Right lung (tissue), 10 donors: ENCODE measurements at places on chromosomes 5 and 9.

- DNase-seq, result no peak
Observed at GRCh38 chr5:17482790-17483189, 15.2 kb upstream of the TAF11L2 start.

GRCh38 chr9:21653589-21653988 is 148.8 kb upstream of the MTAP start:
- no peak for DNase-seq

- no peak for DNase-seq
Observed at GRCh38 chr5:167665841-167666375, 625.5 kb upstream of the WWC1 start.

DNA sequence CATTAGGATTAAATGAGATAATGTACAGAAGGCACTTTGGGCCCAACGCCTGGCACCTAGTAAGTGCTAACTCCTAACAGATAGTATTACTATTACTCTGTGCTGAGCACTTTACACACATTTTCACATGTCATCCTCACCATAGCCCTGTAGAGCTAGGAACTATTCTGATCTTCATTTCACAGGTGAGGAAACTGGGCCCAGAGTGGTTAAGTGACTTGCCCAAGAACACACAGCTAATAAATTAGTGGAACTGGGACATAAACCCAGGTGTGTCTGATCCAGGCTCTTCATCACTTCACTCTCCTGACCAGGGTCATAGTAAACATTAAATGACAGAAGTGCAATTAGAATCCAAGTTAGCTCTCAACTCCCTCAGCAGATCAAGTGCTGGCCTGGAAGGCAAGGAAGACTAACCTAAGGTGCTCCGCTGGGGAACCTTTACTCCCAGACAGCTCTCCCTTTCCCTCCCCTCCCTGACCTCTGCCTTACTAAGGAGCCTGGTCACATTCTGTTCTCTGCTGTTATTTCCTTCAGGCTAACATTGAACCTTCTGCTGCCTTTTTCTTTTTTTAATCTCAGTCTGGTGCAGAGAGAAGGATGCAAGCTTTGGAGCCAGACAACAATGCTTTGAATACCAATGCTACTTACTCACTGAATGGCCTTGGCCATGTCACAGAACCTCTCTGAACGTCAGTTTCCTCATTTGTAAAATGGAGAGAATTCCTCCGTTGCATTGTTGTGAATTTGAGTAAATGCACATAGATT is 4.1 kb upstream of the ADRA1B start:
- DNase-seq, result no peak

- DNase-seq, result no peak
Observed at GRCh38 chr5:59648949-59649921, 244.3 kb downstream of the PDE4D start.

DNA sequence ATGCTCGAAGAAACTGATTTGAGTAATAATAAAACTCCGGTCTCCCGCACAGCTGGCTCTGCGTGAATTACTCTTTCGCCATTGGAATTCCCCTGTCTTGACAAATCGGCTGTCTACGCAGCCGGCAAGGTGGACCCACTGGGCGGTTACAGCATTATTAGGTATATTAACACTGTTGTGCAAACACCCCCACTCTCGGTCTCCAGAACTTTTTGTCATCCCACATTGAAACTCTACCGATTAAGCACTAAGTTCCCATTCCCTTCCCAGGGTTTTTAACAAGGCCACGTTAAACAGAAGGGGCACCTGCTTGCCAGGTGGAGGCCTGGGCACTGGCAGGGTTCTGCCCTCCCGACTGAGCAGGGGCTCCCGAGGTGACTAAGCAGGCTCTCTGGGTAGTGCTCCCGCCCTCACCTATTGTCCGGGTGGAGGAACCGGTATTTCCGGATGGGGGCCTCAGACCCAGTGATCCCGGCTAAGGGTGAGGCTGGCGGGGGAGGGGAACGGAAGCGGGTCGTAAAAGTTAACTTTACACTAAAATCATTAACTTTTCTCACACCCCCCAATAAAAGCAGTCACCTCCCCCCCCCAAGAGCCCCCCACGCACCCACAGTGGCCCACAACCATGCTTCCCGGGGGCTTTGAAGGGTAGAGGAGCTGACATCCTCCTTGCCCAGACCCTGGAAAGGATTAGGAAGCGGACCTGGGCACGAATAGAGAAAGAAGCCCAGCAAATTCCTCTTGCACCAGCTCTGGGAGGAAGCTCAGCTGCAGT is 53.5 kb upstream of the TJP2 start:
- peak; percentile 69 for DNase-seq

- DNase-seq, result no peak
Observed at GRCh38 chr5:109805472-109805871, 115.7 kb downstream of the MAN2A1 start.

DNA sequence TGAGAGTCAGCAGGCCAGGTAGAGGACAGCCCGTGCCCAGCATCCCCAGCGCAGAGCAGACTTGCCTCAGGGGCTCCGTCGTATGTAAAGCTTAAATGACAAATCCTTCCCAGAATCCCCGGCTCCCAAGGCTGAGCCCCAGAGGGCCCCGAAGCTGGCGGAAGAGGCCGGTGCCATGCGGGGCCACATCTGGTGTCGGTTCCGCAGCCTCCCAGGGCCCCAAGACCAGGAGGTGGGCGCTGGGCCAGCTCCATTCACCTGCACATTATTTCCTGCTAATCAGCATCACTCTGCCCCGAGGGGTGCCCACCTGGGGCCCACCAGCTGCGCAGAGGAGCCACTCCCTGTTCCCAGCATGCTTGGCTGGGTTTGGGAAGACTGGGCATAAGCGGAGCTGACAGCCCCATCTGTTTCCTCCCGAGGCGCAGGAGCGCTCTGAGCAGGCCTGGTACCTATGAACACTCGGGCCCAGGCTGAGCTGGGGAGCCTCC is 124.0 kb upstream of the PPP1R26 start:
- no peak for DNase-seq

GRCh38 chr5:34411470-34412346 is 244.4 kb upstream of the RAI14 start:
- peak; percentile 22 for DNase-seq

- DNase-seq, result no peak
Observed at GRCh38 chr5:160271836-160272235, 40.5 kb downstream of the CCNJL start.

DNA sequence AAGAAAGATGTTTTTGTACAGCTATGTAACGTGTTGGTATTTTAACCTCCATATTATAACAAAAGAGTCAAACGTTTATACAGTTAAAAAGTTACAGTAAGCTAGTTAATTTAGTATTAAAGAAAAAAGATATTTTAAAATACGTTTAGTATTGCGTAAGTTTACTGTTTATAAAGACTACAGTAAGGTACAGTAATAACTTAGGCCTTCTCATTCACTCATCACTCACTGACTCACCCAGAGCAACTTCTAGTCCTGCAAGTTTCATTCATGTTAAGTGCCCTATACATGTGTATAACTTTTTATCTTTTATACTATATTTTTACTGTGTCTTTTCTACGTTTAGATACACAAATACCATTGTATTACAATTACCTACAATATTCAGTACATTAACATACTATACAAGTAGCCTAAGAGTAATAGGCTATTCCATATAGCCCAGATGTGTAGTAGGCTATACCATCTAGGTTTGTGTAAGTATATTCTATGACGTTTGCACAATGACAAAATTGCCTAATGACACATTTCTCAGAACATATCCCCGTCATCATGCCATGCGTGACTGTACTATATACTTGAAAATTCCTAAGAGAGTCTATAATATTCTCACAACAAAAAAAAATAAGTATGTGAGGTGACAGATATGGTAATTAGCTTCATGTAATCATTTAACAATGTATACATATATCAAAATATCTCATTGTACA is 33.8 kb downstream of the ERP44 start:
- no peak for DNase-seq

DNA sequence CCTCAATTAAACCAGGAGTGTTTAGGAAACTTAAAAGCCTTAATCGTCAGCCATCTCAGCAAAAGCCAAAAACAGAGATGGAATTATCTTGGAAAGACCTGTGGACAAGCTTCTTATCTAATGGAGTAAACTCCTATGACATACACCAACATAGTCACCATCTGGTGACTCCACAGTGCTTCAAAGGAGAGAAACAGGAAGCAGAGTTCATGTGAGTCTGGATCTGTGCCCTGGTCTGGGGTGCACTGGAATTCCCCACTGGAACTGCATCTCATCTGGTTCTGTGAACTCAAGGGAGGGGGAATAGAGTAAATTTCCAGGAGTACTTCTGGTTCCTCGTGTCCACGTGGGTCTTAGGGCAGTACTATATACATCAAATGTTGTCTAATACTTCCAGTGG is 36.3 kb upstream of the KCNN2 start:
- DNase-seq, result peak; percentile 16

DNA sequence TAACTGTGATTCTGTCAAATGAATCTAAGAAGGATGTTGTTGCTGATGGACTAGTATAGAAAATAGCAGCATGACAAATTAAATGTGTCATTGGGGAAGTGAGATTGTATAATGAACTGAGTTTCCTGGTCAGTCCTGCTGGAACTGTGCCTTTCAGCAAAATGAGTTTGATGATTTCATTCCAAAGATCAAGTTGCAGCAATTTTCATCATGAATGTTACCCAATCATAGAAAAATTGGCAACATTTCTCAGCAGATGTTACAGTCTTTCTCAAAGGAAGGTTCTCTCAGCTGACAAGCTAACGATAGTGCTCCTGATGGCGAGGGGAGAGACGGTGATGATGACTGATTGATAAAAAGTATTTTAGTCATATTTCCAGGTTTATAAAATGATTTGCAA is 10.7 kb downstream of the PCDHAC2 start:
- DNase-seq, result peak; percentile 73

DNA sequence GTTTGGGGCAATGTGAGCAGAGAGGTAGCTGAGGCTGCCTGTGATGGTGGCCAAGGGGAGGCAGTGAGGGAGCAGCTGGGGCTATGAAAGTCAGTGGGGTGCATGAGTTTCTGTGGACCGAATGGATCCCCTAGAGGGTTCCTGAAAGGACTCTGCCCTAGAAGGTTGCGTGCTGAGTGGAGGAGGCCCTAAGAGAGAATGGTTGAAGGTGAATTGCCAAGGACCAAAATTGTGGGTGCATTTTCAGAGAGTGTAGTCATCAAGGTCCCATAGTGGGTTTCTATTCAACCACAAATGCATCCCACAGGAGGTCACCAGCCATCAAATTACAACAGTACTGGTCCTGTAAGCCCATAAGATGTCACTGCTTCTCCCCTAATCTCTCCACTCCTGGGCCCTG is 298.3 kb downstream of the CDK5RAP2 start:
- no peak for DNase-seq

DNA sequence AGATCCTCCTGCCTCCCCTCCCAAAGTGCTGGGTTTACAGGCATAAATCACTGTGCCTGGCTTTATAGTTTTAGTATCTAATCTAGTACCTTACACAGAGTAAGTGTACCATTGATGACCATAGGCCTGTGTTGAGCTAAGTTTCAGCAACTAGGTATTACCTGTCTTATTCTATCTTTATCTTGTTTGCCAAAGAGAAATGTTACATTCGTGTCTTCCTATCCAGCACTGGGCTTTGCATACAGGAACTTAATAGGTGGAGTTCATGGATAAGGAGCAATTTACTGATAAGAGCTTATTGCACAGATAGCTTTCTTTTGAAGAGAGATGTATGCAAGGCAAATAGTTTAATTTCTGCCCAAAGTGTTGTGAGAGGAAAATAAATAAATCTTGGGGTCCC is 30.5 kb downstream of the TXNDC8 start:
- DNase-seq, result no peak

GRCh38 chr9:618478-618877 is 223.0 kb upstream of the DMRT1 start:
- DNase-seq, result no peak

GRCh38 chr5:37871023-37871815 is 31.4 kb upstream of the GDNF start:
- no peak for DNase-seq

DNA sequence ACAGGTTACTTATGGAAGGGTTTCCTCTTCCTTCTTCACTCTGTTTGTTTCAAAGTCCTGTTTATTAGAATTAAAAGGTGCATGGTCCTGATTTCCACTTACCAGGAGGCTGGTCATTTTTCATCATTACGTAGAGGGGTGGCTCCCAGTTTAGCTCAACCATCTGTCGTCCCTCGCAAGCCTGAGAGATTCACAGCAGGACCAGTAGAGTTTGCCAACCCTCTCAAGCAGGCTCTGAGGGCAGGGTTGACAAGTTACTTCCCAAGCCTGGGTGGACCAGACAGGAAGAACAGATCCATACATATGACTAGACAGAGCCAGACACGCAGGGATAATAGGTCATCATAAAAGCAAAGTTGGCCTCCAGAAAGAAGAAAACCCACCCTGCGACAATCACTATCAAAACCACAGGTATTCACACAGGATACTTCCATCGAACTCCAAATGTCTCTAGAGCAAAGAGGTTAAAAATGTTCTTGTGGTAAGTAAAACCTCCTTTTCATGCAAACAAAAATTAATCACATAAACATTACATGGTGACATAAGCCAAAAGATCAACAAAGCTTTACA is 151.9 kb downstream of the ELAVL2 start:
- DNase-seq, result no peak

- no peak for DNase-seq
Observed at GRCh38 chr9:84153885-84154284, 173.3 kb downstream of the RMI1 start.

- no peak for DNase-seq
Observed at GRCh38 chr5:180915924-180916323, 17.0 kb downstream of the BTNL8 start.

- no peak for DNase-seq
Observed at GRCh38 chr9:114282926-114283325, 40.0 kb upstream of the ORM1 start.

DNA sequence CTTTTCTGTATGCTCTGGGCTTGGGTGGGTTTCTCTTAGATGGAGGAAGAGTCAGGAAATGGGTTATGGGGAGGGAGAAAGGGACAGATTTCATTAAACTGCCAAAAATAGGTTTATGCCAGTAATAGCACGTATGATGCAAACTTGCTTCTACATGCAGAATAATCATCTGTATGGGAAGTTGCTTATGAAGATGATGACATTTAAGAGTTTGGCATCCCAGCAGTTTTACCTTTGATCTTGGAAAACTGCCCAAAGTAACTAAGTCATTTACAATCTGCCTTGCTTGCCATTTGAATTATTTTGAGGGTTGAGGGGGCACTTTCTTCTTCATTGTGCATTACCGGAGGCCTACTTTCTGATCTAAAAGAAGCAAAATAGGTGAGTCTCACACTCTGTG is 282.9 kb upstream of the ANKRD55 start:
- no peak for DNase-seq

DNA sequence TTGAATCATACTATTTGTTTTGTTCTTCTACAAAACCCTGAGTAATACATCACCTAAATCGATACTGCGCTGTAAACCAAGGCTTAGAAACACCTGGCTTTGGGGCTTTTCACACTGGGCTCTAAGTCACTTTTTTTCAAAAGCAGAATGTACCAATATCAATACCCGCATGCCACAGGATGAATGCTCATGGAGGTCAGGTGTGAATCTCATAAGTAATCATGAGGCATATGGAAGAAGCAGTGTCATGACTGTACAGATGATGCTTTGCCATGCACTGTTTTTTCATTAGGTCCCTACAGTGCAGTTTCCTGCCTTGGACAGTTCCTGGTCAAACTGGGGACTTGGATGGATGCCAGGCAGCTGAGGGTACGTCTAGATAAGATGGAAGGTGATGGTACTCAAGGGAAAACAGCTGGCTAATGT is 49.0 kb upstream of the ATG10 start:
- no peak for DNase-seq
